ENCODE measurements at places on chromosomes 11 and 22.

DNA sequence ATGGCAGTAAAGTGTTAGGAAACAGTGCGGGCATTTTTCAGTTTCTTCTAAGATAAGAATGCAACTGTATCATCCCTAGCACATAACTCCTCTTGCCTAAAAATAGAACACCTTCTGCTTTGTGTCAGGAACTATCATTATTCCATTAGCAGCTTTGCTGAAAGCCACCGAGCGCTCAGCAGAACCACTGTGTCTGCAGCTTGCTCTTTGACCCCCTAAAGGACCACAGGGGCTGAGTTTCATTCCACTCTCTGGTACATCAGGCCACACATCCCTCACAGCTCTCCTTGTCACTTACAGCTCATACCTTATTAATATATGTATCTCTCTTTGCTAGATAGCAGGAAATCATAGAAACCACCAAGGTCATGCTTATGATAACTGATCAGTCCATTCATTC is 360.2 kb downstream of the KCNA4 start:
- no peak for DNase-seq

DNA sequence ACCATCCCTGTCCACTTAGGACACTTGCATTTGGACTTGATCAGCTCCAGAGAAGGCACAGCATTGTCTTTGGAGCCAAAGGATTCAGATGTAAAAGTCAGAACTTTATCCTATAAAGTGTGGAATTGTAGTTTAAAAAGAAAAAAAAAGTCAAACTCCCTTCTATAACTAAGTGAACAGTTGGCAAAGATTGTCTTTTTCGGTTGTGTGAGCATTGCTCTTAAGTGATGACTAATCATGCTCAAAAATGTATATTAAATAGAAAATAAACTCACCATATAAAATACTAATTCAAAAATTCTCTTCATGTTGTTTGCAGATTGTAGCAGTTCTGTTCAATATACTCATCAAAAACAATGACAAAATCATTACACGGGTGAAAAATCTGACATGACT is 93.8 kb downstream of the ETS1 start:
- no peak for DNase-seq

GRCh38 chr22:36213586-36213985 is 12.0 kb upstream of the APOL4 start:
- DNase-seq, result no peak

DNA sequence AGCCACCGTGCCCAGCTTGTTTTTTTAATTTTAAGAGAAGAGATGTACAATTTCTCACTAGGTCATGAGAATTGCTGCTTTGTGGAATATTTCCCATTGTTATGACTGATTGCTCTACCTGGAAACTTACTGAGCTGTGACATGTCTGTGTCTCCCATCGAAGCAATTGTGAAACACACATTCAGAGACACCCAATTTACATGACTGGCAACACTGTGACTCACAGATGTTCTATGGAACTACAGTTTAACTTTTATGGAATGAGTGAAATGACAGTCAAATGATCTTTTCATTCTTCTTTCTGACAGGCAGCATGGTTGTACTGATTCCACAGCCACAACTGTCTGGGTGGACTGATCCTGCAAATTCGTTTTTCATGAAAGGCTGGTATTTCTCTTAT is 32.3 kb downstream of the ELF5 start:
- no peak for DNase-seq

- no peak for DNase-seq
Measured at GRCh38 chr11:63022441-63022840, 6.8 kb upstream of the SLC22A8 start.

DNA sequence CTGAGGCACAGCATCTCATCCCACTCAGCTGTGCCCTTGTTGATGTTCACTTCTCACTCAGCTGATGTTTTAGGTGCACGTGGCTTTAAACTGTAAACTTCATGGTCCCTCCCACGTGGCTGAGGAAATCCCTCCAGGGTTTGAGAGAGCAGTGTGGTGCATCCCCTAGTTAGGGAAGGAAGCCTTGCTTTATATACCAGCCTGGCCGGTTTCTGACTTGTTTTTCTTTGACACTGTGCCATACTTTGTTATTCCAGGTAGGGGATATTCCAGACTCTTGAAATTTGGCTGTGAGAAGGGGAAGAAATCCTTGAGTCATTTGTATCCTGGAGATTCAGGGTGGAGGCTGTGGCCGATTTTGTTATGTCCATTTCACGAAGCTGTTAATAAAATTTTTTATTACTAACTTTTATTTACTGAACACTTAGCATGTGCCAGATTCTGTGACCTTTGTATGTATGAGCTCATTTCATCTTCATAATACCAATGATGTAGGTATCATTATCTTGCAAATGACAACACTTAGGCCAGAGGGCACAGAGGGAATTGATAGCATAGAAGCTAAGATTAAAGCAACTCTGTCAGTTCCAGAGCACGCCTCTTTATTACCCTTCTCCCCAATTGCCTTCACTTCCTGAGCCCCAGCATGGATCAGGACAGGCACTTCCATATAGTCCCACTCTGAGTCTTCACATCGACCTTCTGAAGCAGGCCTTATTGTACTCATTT is 116.6 kb downstream of the NAV2 start:
- no peak for DNase-seq

GRCh38 chr11:75734491-75735180 is 17.0 kb downstream of the MOGAT2 start:
- DNase-seq, result no peak

DNA sequence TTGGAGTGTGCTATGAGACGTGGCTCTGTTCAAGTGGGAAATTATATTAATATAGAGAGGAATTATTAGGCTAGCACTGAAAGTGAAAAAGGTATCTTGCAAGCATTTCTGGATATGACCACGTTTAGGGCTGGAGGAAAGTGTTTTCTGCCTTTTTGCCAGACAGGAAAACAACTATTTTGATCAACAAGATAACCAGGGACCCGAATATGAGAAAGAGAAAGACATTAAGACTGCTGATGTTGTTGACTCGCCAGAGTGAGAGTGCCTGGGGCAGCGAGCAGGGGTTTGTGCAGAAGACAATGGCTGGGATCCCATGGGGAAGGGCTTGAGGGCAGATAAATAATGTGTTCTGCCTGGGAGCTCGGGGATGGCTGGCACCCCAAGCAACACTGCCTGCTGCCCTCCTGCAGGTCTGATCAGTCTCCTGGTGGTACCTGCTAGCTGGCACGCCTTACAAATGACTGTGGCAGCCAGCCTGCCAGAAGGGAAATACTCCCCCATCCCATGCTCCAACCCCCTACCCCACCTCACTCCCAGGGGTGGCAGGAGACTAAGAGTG is 23.1 kb upstream of the CHST1 start:
- no peak for DNase-seq

- no peak for DNase-seq
Measured at GRCh38 chr11:86888164-86889000, 66.8 kb downstream of the FZD4 start.

- no peak for DNase-seq
Measured at GRCh38 chr11:48141475-48142122, 75.0 kb upstream of the OR4B1 start.

GRCh38 chr11:118417801-118418200 is 16.4 kb downstream of the ATP5MG start:
- no peak for DNase-seq

DNA sequence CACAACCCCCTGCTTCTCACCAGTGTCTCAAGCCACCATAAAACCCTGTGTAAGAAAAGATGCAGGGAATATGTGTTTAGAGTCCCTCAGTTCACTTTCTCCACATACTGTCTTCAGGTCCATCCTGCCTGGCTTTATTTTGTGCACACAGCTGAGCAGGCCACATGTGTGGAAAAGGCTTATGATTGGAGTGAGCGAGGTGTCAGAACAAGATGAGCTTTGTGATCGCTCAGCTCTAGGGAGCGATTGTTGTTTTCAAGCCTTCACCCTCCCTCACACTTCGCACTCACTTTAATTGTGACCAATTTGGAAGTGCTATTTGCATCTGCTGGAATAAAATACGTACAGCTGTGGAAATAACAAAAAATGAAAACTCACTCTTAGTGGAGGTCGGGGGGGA is 931.1 kb upstream of the TENM4 start:
- no peak for DNase-seq

DNA sequence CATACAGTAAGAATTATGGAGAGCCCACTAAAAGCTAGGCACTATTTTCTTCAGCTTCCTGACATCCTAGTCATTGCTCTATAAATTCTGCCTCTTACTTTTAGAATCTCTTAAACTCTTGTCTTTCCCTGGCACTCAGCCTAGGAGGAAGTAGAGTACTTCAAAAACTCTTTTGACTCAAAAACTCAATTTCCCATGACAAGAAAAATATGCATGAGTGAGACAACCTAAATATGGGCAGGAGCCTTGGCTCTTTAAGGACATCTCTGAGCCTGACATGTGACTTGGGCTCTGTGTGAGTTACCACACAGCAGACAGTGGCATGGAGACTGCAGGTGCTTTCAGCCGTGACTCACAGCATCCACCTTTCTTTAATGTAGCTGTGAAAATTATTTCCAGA is 97.5 kb upstream of the CCDC179 start:
- no peak for DNase-seq

- no peak for DNase-seq
Measured at GRCh38 chr11:28636033-28636432, 527.8 kb downstream of the METTL15 start.

GRCh38 chr11:134330611-134331353 is 1.0 kb upstream of the GLB1L2 start:
- no peak for DNase-seq

DNA sequence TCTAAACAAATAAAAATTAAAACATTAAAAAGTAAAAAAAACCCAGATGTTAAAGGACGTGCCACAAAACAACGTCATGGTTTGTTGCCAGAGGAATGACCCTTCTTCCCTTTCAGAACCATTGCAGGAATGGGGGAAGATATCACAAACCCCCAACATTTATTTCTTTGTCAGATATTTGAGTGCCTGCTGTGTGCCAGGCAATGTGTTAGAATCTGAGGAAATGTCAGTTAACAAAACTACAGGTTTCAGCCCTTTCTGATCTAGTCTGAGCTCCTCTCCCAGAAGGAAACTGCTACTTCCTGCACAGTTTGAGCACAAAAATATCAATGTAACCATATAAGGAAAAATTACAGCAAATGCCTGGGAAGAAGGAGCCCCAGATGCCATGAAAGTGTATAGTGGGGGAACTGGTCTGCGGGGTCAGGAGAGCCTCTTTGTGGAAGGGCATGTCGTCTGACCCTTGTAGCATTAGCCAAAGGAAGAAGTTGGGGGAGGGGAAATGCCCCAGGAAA is 7.1 kb upstream of the NHERF4 start:
- DNase-seq, result no peak

DNA sequence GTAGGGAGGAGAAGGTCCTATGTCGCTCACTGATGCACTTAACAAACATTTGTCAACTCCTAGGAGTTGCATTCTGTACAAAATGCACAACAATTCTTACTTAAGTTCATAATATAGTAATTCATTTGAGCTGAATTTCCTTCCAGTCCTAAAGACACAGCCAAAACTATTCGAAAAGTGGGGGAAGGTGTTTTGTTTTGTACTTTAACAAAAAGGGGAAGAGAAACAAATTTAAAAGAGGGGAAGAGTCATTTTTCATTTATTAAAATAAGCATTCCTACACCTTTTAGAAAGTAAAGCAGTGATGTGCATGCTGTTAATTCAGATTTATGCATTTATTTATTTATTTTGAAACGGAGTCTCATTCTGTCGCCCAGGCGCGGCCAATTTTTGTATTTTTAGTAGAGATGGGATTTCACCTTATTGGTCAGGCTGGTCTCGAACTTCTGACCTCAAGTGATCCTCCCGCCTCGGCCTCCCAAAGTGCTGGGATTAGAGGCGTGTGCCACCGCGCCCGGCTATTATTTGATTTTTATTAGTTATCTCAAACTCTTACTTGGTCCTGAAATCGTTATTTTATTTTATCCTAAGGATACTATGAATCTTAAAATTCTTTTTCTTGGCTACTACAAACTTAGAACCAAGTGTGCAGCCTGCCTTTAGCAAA is 1.1 kb upstream of the FANCF start:
- no peak for DNase-seq

Measured in cerebellar nuclear complex (tissue), 1 donor.